ENCODE measurements at places on chromosomes 5 and 9.

DNA sequence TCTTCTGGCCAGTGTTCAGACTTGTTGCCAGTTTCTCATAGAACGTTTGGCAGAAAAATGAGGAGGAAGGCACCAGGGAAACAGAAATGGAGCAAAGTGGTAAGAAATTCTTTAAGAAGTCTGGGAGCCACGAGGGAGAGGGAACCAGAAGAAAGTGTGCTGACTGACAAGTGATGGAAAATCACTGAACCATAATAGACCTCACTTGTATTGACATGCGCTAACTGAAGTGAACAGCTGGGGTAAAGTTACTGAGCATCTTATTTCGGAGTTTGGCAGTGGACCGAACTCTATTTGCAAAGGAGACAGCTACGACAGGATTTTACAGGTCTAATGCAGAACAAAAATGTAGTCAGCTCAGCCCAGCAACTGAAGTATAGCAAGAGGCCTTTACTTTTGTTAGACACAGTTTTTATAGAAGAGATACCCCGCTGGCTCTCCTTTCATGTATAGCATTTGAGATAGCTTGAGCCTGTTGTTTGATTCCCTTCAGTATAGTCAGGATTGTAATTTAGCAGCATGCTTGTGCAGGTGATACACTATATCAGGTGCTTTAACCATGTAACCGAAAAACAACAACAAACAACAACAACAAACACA lies 53.6 kb downstream of the HMHB1 start:
- DNase-seq = peak; percentile 32

GRCh38 chr9:1604942-1605560 lies 410.1 kb upstream of the SMARCA2 start:
- peak; percentile 27 for DNase-seq

GRCh38 chr9:81592887-81593266 lies 96.5 kb downstream of the TLE1 start:
- DNase-seq = no peak

DNA sequence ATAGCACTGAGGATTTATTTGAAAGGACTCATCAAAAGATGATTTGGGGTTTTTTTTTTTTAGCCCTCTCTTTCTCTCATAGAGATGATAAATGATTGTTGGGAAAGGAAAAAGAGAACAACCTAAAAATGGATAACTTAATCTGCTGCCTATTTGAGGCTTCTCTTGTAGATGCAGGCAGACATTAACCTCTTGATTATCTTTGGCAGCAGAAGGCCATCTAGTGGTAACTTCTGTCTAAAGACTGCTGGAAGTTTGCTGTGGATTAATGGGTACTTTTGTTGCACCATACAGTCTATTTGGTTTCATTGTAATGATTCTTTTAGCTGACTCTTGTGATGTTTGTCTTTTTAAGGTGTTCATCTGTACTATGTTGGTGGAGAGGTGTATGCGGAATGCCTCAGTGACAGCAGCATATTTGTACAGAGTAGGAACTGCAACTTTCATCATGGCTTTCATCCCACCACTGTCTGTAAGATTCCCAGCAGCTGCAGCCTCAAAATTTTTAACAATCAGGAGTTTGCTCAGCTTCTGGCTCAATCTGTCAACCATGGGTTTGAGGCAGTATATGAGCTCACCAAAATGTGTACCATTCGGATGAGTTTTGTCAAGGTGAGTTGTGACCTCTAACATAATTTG lies 18.8 kb downstream of the SMIM32 start:
- peak; percentile 62 for DNase-seq
